ENCODE measurements at places on chromosomes 1 and 21. TPM values are rescaled to one million over a fixed set of nuclear protein-coding genes. Genes with fewer than 3 reads are reported as not detected.
A peak's percentile ranks its signal among the peaks of the same experiment; 100 is the strongest.

- DNase-seq = no peak
Measured at GRCh38 chr1:234475167-234475793, 3.7 kb downstream of the TARBP1 start.

DNA sequence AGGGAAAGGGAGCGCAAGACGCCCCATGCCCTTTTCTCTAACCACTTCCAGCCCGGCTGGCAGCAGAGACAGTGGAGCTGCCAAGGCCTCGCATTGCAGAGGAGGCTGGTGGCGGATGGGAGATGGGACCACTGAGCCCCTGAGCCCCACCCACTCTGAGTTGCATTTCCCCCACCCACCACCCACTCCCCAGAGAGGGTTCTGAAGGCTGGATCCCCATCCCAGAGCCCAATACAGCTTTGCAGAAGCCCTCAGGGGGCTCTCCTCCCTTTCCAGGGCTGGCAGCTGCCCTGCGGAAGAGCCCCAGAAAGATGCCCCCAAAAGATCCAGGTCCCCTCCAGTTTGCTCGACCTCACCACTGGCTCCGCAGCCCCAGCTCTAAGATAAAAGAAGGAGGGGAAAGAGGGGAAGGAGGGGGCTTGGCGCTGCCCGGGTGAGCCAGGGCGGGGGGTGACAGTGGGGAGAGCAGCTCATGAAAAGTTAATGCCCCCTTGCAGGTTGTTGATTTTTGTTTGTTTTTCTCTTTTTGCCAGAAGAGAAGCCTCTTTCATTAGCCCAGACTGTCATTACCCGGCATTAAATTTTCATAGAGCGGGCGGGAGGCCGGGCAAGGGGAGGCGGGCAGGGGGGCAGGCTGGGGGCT, 38.4 kb upstream of the CASZ1 start:
- DNase-seq = no peak

- DNase-seq = no peak
Measured at GRCh38 chr1:36871146-36871971, 163.0 kb downstream of the GRIK3 start.

- DNase-seq = no peak
Measured at GRCh38 chr1:230879778-230880177, 11.5 kb upstream of the C1orf198 start.

Gene FAM229A
- 7.8 TPM for polyA plus RNA-seq

Gene CEP170
- polyA plus RNA-seq = 68.0 TPM

DNA sequence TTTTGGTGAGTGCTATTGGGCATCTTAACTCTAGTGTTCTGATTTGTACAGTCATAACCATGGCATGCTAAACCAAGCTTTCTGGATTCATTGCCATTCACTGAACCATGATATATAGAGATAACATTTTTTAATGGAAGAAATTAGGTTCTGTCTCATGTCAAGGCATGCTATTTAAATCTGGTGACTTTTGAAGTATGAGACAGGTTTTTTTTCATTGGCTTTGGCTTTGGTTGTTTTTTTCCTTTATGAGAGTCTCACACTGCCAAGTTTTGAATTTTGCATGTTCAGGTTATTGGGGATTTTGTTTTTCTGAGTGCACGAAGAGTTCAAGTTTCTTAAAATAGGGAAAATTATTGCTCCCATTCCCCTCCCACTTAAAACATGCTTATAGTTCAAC, 141.3 kb upstream of the ADAMTS5 start:
- DNase-seq = no peak

Gene PLEKHN1
- 0.20 TPM for polyA plus RNA-seq

DNA sequence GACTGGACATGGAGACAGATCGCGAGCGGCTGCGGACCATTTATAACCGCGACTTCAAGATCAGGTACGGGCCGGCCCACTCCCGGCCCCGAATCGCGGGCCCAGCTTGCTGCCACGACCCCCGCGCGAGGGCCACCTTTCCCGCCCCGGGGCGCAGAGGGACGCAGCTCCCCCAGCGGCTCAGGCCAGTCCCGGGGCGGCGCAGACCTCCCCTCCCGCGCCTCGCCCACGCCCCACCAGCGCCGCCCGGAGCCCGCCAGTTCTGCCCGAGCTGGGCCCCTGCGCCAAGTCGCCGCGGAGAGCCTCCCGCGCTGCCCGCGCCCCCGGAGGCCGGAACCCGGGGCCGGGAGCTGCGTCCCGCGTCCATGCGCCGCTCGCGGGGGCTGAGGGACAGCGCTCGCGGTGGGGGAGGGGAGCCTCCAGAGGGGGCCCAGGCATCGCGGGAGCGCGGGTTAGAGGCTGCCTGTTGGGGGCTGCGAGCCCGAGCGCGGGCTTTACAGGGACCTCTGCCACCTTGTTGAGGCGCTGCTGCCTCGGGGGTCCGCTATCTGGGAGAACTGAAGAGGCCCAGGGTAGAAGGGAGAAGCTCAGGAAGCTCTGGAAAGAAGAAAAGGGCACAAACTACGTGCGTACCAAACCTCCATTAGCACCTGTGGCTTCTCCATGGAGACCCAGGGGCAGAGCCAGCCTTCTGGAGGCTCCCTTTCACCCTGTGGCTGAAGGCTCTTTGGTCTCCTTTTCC, 698 bp downstream of the MOV10 start:
- DNase-seq = peak; percentile 68

DNA sequence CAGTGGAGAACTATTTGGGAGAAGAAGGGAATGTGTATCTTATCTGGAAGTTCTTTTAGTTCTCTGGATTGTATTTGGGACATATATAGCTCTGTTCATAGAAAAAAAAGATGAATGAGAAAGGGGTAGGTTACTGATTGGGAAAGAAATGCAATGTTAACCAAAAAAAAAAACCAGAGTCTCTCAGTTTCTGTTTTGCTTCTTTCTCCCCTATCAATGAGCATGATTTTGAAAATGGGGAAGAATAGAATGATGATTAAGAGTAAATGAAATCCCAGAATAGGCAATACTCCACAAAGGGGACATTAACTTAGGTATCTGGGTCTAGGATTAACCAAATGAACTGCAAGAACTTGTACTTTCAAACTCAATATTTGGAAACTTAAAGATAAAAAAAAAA, 92.9 kb downstream of the RHOU start:
- no peak for DNase-seq

Gene PTBP2
- polyA plus RNA-seq = 65.3 TPM

GRCh38 chr21:15823486-15824150, 93.8 kb downstream of the USP25 start:
- DNase-seq = no peak

Gene USP16
- polyA plus RNA-seq = 72.0 TPM

DNA sequence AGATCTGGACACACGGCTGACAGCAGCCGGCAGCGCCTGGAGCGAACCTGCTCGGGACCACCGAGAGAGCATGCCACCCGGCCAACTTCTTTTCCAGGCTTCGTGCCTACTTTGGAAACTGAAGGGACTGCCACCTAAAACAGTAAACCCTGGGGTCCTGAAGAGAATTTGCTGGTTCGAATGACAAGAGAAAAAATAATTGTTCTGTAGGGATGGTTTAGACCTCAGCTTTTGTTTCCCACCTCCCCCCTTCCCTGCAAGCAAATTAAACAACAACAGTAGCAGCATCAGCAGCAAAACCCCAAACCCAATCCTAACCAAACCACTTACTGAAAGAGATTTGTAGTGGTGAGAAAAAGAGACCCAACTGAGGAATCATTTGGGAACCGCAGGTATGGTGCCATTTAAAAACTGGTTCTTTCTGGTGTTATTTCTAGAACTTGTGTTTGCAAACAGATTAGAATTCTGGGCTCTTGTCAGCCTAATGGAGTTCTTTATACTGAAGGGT, 105.6 kb downstream of the LEPR start:
- DNase-seq = no peak

Gene FHAD1
- 3.7 TPM for polyA plus RNA-seq

All from left kidney (tissue), 8 donors.